Calu3 (cell line): ENCODE measurements at places on chromosomes 1 and 21. TPM values are rescaled to one million over a fixed set of nuclear protein-coding genes. Genes with fewer than 3 reads are reported as not detected.

Gene S100A2
- total RNA-seq = 11.1 and 14.1 TPM in 2 replicates

Gene HES3
- not detected in 2 replicates for total RNA-seq

Gene MTFR1L
- 21.3 and 23.2 TPM in 2 replicates for total RNA-seq

Gene MAP10
- 1.5 and 1.9 TPM in 2 replicates for total RNA-seq
